ENCODE measurements at places on chromosomes 6 and 20. TPM values are rescaled to one million over a fixed set of nuclear protein-coding genes. Genes with fewer than 3 reads are reported as not detected.

Gene ASF1A
- total RNA-seq: 63.9 TPM

Gene JPH2
- total RNA-seq: 0.07 TPM

Gene PNPLA1
- total RNA-seq: not detected

Gene OR12D3
- total RNA-seq: not detected

Gene BMP6
- not detected for total RNA-seq

Gene SULF2
- 133 TPM for total RNA-seq

Gene UNC93A
- total RNA-seq: not detected

Gene BMP5
- not detected for total RNA-seq

- H3K27me3 ChIP-seq: no peaks in the 10 kb centered on the region
- no peaks in the 10 kb centered on the region for H3K36me3 ChIP-seq
- no peak within 1 kb of the TSS for H3K27ac ChIP-seq
- H3K4me3 ChIP-seq: peak within 1 kb of the TSS; percentile 85
- peaks cover 10% of the 10 kb centered on the region for H3K4me1 ChIP-seq
These were observed at the start of gene UTRN for GRCh38 chr6:144284783-144285547. Gene UTRN, plus strand, starts transcription at chr6:144285335. Its CDS starts 6,494 bp downstream, at chr6:144291829.

DNA sequence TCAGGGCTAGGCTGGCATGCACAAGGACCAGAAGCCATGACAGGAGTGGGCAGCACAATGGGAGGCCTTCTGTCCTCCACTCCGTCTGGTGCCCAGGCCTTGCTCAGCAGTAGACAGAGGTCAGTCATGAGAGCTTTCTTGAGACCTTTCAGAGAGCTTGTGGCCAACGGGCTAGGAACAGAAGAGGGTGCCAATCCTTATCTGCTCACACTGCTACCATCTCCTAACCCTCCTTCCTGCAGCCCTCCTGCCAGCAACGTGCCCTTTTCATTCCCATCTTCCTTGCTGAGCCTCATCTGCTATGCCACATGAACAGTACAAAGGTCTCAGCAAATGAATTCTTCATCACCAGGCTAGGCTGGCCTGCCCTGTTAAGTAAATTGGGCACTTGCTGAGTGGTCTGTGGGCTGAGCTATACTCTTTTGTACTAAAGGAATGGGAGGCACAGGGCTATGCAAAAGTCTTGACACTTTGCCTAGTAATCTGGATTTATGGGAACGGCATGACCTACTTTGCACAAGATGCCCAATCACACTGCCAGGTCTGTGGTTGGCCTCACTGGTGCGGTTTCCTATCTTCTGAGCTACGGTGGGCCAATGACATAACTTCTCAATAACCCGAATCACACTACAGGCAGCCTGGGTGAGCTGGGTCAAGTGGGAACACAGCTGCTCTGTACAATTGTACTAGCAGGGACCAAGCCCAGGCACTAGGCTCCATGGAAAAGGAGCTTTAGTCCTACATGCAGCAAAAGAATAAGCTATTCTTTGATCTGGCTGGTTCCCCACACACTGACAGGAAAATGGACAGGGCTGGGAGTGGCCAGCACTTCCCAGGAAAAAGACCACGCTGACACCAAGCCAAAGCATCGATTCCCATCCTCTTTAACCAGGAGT lies 47.8 kb downstream of the ELOVL5 start:
- H3K27me3 ChIP-seq: no peaks in the 10 kb centered on the region
- H3K36me3 ChIP-seq: no peaks in the 10 kb centered on the region
- peaks cover 35% of the 10 kb centered on the region for H3K4me1 ChIP-seq
- H3K4me3 ChIP-seq: no peak overlapping the region

DNA sequence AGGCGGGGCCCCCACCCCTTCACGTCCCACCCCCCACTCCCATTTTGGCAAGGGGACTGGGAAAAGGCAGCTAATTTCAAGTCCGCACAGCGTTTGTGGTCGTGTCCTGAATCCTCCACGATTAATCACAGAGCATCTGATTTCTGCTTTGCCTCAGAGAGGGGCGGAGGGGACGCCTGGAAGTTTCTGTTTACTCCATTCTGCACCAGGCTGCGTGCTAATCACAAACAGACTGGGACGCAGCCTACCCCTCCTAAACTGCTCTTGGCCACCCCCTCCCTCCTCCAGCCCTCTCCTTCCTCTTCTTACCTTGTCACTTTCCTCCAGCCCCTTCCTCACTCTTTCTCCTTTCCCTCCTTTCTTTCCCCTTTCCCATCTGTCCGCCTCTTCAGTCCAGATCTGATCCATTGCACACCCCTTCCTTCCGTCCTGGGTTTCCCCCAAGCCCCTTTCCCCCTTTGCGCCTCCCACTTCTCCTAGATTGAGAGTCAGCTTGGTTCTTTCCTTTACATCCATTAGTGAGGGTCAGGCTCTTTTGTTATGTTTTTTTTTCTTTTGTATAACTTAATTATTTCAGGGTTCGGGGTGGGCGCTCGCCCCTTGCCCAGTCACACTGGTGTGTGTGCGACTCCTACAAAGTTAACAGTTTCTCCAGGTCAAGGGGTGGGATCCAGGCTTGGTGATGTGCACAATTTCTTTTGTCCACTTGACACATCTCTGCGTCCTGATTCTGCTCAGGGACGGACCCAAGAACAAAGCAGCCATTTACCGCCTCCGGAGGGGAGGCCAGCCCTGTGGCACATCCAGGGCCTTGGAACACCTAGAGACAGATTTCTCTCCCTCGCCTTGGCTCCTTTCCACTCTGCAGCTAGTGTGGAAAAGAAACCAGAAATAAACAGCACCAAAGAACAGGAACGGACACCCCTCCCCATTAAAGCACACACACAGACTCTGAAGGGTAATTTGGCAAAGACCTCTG lies 520 bp upstream of the RIPOR3 start:
- no peaks in the 10 kb centered on the region for H3K4me1 ChIP-seq
- no peaks in the 10 kb centered on the region for H3K36me3 ChIP-seq
- no peak for DNase-seq

DNA sequence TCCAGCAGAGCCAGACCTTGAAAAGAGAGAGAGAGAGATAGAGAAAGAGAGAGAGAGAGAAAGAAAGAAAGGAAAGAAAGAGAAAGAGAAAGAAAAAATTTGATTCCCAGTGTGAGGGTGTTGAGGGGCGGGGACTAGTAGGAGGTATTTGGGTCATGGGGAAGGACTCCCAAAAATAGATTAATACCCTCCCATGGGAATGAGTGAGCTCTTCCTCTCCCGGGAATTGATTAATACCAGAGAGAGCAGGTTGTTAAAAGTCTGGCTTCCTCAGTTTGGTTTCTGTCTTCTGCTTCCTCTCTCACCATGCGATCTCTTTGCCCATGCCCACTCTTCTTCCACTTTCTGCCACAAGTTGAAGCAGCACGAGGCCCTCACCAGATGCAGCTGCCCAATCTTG lies 28.8 kb upstream of the CFAP206 start:
- no peaks in the 10 kb centered on the region for H3K36me3 ChIP-seq
- H3K27me3 ChIP-seq: no peaks in the 10 kb centered on the region
- H3K27ac ChIP-seq: no peak overlapping the region
- DNase-seq: no peak
- no peaks in the 10 kb centered on the region for H3K4me1 ChIP-seq

DNA sequence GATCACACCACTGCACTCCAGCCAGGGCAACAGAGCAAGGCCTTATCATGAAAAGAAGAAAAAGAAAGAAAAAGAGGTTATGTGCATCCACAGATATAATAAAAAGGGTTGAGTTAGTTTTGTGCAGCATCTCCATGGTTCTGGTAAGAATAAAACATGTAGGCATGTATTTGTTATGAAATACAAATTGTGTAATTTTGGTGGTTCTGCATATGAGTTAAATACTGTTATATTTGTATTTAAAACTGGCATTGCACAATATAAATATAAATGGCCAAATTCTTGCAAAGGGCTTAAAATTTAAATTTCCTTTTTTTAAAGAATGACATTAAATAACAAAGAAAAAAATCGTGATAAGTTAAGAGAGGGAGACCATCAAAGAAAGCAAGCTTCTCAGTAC lies 159.1 kb upstream of the PREP start:
- no peaks in the 10 kb centered on the region for H3K4me1 ChIP-seq
- no peak overlapping the region for H3K27ac ChIP-seq
- no peak for DNase-seq
- no peaks in the 10 kb centered on the region for H3K36me3 ChIP-seq
- no peak overlapping the region for H3K4me3 ChIP-seq

GRCh38 chr6:169528755-169529154 lies 173.1 kb downstream of the WDR27 start:
- H3K4me1 ChIP-seq: no peaks in the 10 kb centered on the region
- H3K36me3 ChIP-seq: no peaks in the 10 kb centered on the region
- no peak for DNase-seq
- H3K4me3 ChIP-seq: no peak overlapping the region
- H3K27me3 ChIP-seq: no peaks in the 10 kb centered on the region

DNA sequence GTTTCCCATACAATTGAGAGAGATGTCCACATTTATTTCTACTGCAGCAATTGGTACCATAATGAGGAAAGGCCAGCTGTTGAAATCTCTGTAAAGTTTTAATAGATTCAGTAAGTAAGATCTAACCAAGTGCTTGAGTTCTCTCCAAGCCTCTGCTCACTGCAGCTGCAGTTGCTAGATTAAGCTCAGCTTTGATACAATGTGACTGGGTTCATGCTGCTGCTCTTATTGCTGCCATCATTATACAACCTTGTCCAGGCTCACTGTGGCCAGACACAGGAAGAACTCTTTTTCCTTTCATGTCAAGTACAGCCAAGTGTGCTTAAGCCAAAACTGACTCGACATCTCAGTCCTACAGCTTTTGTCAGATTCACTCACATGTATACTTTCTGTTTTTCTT lies 423.5 kb downstream of the GJA1 start:
- no peak for DNase-seq
- no peaks in the 10 kb centered on the region for H3K4me1 ChIP-seq
- no peak overlapping the region for H3K27ac ChIP-seq
- no peaks in the 10 kb centered on the region for H3K36me3 ChIP-seq
- no peak overlapping the region for H3K4me3 ChIP-seq
- no peaks in the 10 kb centered on the region for H3K27me3 ChIP-seq

DNA sequence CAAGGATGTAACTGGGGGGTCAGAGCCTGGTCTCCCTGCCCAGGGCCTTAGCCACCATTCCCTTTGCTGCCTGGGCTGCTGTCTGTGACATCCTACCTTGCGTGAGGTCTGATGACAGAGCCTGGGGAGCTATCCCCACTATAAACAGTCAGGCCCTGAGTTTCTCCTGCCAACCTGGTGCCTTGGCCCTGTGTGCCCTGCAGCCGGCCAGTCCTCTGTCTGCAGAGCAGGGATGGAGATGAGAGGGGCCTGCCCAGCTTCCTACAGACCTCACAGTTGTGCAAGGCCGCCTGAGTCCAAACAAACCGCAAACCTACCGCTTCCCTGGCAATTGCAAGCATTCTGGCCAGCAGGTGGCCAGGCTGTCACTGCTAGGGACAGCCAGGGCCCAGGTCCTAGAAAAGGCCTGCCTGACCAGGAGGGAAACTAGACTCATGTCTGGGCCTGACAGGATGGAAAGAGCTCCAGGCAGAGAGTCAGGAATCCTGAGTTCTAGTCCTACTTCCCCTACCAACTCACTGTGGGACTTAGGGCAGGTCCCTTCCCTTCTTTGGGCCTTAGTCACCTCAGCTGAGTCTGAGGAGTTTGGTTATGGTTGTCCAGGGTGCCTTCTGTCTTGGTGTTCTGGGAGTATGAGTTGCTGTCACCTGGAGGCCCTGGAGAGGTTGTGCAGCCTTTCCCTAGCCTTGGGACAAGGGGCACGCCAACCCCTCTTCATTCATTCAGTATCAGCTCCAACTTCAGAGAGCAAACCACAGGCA lies 86.2 kb downstream of the VEGFA start:
- no peak overlapping the region for H3K4me3 ChIP-seq
- H3K36me3 ChIP-seq: no peaks in the 10 kb centered on the region
- H3K4me1 ChIP-seq: no peaks in the 10 kb centered on the region
- H3K27me3 ChIP-seq: no peaks in the 10 kb centered on the region

DNA sequence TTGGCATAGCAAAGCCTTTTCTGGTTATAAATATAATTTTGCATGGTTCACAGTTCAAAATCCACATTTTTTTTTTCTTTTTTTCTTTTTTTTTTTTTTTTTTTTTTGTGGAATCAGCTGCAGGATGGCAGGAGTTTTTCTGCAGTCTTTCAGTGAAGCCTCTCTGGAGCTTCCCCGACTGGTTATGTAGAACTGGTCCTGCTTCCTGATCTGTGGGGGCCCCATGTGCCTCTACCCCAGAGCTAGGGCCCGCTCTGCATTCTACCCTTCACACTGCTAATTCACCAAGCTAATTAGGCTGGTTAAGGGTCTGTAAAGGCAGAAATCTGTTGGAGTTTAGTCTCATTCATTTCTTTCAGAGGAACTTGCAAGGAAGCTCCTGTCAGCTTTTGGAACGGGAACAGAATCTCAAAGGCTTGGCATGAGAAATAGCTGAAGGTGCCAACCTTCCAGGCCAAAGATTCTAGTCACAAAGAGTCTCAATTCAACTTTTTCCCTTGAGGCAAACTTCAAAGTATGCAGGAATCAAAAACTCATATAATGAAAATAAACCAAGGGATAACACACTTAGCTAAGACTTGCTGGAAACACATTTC lies 45.5 kb downstream of the HMGN3 start:
- no peak for DNase-seq
- H3K4me3 ChIP-seq: no peak overlapping the region
- no peaks in the 10 kb centered on the region for H3K4me1 ChIP-seq
- H3K27me3 ChIP-seq: no peaks in the 10 kb centered on the region
- no peaks in the 10 kb centered on the region for H3K36me3 ChIP-seq

GRCh38 chr20:46751856-46752255 lies 42.4 kb downstream of the SLC2A10 start:
- no peak overlapping the region for H3K4me3 ChIP-seq
- no peaks in the 10 kb centered on the region for H3K4me1 ChIP-seq
- H3K27ac ChIP-seq: no peak overlapping the region
- no peaks in the 10 kb centered on the region for H3K27me3 ChIP-seq
- no peaks in the 10 kb centered on the region for H3K36me3 ChIP-seq

GRCh38 chr6:82381278-82381677 lies 17.7 kb downstream of the TPBG start:
- no peak overlapping the region for H3K4me3 ChIP-seq
- H3K27ac ChIP-seq: no peak overlapping the region
- H3K27me3 ChIP-seq: no peaks in the 10 kb centered on the region
- H3K36me3 ChIP-seq: no peaks in the 10 kb centered on the region

GRCh38 chr6:157228426-157229131 lies 94.7 kb downstream of the TMEM242 start:
- H3K27me3 ChIP-seq: no peaks in the 10 kb centered on the region
- H3K4me1 ChIP-seq: peaks cover 29% of the 10 kb centered on the region
- H3K27ac ChIP-seq: no peak overlapping the region

Measured in naive thymus-derived CD4-positive, alpha-beta T cell (primary cell).